Naive B cell (primary cell): ENCODE measurements at places on chromosomes 7 and 10.

- no peak for DNase-seq
Measured at GRCh38 chr7:77353407-77353721, 62.8 kb downstream of the GSAP start.

GRCh38 chr10:90675621-90676020 is 182.2 kb downstream of the HTR7 start:
- DNase-seq: no peak

- no peak for DNase-seq
Measured at GRCh38 chr7:40500219-40500618, 365.4 kb downstream of the SUGCT start.

DNA sequence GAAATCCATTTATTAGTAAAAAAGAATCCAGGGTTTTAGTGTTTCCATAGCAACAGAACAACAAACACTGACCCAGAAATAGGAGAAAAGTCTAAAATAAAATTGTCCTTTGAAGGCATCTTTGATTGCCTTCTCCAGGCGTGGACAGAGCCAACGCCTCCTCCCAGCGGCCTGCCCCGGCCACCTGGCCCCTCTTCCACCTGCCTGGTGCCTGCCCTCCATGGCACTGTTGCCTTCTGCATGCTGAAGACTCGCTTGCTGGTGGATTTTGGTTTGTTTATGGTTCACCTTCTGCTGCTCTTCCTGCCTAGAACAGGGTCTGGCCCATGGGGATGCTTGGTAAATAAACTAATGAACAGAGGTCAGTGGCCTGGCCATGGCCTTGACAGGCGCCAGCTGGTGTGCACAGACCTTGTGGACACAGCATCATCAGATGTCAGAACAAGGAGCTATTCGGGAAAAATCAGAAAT is 107.4 kb downstream of the DYNC2I1 start:
- DNase-seq: no peak

DNA sequence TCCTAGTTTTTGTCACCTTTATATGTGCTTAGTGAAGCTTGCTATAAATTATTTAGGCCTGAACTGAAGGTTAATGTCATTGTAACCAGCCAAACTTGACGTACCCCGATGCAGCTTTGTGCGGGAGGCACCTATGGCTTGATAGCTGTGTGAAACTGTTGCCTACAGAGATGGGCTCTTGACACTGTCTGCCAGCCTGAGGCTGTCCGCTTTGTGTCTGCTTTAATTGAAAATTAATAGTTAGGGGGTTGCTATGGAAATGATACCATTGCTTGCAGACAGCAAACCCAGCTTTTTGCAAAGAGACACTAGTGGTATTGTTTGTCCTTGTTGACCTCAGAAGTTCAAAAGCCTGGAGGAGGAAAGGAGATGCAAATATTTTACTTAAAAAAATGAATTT is 2.1 kb upstream of the FOXP2 start:
- no peak for DNase-seq
